ENCODE measurements at places on chromosomes 4 and X.

DNA sequence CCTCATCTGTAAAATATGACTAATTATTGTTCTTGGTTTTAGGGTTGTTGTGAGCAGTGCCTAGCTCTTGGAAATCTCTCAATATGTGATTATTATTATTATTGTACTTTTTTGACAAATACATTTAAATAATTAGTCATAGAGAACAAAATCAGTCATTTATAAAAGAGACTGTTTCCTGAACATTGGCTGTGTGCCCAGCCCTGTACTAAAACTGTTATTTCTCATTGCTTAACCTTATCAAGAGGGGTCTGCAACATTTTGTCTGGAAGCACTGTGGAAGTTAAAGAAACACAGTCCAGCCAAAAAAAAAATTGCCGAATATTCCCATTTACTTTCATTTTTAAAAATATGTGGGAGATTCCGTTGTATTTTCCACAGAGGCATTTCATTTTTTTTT is 989.2 kb upstream of the SLIT2 start:
- DNase-seq = no peak

DNA sequence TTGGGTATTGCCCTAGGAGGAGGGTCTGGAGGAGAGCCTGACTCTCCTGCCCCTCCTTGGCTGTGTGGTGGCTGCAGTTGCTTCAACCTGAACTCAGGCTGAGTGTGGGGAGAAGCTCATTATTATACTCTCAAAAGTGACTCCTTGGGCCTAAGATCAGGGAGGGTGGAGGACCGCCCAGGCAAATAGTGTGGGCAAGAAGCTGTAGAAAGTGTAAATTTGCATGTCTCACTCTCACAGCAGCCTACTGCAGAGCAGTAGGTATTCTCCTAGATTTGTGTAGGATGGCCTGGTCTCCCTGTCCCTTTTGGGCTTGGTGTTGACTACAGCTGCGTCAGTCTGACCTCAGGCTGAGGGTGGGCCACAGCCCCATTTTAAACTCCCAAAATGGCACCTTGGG is 156.1 kb downstream of the ZNF330 start:
- DNase-seq = no peak

GRCh38 chr4:140092094-140092851 is 61.7 kb downstream of the MAML3 start:
- no peak for DNase-seq

GRCh38 chr4:1409079-1409478 is 2.8 kb upstream of the NKX1-1 start:
- DNase-seq = no peak

- DNase-seq = no peak
Observed at GRCh38 chr4:169770416-169770815, 12.7 kb upstream of the HPF1 start.

DNA sequence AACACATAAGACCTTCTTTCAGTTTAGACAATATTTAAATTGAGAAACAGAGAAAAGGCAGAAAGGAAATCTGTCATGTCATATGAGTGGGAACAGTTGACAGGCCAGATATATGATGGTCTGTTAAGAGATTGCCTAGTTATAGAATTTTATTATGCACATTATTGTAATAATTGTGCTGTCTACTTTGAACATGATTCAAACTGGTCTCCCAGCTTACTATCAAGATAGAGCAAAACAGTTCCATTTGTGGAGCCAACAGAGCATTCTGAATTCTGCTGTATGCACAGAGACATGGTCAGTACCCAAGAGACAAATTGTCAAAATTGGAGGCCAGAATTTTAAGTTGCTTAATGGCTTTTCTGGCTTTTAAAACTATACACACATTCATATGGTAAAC is 139.4 kb downstream of the FBXO8 start:
- DNase-seq = no peak

- DNase-seq = no peak
Observed at GRCh38 chr4:83114576-83114975, at the start of gene PLAC8. Gene PLAC8, minus strand, starts transcription at chr4:83114729. Its CDS starts 6,808 bp downstream, at chr4:83107921.

GRCh38 chr4:7126981-7127380 is 59.1 kb upstream of the GRPEL1 start:
- no peak for DNase-seq

- DNase-seq = no peak
Observed at GRCh38 chr4:47855350-47855749, 17.5 kb upstream of the CORIN start.

- DNase-seq = no peak
Observed at GRCh38 chrX:142214081-142214480, 9.0 kb upstream of the MAGEC2 start.

DNA sequence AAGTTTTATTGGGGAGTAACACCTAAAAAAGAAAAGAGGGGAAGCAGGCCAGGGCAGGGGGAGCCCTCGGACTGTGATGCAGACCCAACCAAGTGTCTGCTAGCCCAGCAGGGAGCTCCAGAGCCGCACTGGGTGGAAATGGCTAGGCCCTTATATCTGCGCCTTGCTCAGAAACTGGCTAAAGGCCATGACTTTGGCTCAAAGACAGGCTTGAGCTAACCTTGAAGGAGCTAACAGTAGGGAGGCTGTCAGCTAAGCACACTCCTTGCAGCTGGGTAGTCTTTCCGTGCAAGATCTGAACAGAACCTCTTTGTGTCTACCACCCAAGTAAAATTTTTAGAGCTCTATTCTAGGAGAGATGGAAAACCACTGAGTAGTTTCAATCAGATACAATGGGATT is 43.0 kb downstream of the SEPSECS start:
- DNase-seq = no peak

DNA sequence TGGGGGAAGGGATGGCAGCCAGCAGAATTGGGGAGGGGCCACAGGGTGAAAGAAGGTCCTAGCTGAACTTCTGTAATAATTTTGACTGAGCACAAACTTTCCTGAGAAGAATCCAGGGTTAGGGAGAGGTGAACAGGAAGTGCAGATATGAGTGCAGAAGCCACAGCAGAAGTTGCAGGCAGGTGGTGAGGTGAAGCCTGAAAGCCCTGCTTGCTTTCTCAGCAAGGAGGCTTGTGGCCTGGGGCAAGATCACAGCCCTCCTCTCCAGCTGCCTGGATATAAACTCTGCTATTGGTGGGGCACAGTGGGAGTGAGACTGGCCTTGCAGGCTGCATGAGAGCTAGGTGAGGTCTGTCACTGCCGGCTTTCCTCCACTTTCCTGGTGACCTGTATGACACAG is 44.1 kb upstream of the UPRT start:
- peak; percentile 29 for DNase-seq

DNA sequence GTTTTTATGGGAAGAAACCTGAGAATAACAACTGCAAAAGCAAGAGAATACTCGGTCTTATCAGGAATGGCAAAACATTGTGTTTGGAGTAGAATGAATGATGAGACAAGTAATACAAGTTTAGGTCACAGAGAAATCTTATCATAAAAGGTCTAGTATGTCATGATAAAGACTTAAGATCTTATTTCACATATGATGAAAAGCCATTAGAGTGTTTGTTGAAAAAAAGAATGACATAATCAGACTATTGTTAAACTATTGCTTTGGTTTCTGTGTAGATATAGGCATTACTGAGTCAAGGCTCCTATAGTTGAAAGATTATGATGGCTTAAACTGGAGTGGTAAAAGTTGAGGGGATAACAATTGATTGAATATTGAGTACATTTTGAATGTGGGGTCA is 603.6 kb downstream of the CCSER1 start:
- no peak for DNase-seq

GRCh38 chrX:8668813-8669212 is 63.1 kb downstream of the ANOS1 start:
- DNase-seq = peak; percentile 49

- no peak for DNase-seq
Observed at GRCh38 chrX:49002091-49002935, at the start of gene GRIPAP1. Gene GRIPAP1, minus strand, starts transcription at chrX:49002264. Its CDS starts 35 bp downstream, at chrX:49002229.

DNA sequence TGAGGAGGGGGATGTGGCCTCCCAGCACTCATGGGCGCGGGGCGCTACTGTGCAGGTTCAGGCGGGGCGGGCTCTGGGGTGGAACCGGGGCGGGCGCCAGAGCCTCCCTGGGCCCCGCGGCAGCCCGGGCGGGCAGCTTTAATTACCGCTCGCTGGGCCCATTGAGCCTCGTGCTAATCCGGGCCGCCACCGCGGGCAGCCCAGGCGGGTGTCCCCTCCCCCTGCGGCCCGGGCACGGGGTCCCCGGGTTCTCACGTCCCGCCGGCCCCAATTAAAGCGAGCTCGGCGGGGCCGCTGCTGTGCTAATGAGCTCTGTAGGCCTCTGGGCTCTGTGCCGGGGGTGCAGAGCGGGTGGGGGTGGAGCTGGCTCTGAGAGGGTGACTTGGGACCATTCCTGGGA is 22.8 kb upstream of the FGFR3 start:
- no peak for DNase-seq

DNA sequence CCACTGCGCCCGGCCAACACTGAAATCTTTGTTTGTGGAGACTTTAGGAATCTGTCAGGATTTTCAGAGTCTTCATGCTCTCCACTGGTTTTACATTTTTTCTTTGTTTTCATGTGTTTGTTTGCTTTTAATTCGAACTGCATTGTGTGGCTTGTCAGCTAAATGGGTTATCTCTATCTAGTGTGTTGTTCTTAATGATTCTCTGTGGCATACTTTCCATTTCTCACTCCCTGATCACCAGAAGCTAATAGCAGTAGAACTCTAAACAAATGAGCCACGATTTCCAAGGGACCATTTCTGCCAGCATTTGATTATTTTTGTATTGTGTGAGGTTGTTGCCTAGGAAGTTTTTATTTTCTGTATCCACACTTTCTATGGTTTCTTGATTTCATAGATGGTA is 352.4 kb downstream of the CAMK2D start:
- no peak for DNase-seq

- DNase-seq = no peak
Observed at GRCh38 chr4:3781997-3782930, 16.1 kb downstream of the ADRA2C start.

GRCh38 chr4:107815158-107815557 is 9.6 kb upstream of the SGMS2 start:
- no peak for DNase-seq

Data from vagina (tissue), 2 donors.